Bronchial epithelial cell (primary cell): ENCODE measurements at places on chromosomes 2 and 18. TPM values are rescaled to one million over a fixed set of nuclear protein-coding genes. Genes with fewer than 3 reads are reported as not detected.

SLC39A6 gene
- total RNA-seq = 152 and 218 TPM in 2 replicates

SELENOI gene
- total RNA-seq = 28.0 and 32.6 TPM in 2 replicates

- peak; percentile 87 for DNase-seq
Observed at GRCh38 chr2:112187805-112188596, 49.8 kb downstream of the FBLN7 start.

- DNase-seq = no peak
Observed at GRCh38 chr18:56142001-56142400, 496.4 kb downstream of the TXNL1 start.
